ENCODE measurements at places on chromosomes 12 and 14.
A peak's percentile ranks its signal among the peaks of the same experiment; 100 is the strongest.

DNA sequence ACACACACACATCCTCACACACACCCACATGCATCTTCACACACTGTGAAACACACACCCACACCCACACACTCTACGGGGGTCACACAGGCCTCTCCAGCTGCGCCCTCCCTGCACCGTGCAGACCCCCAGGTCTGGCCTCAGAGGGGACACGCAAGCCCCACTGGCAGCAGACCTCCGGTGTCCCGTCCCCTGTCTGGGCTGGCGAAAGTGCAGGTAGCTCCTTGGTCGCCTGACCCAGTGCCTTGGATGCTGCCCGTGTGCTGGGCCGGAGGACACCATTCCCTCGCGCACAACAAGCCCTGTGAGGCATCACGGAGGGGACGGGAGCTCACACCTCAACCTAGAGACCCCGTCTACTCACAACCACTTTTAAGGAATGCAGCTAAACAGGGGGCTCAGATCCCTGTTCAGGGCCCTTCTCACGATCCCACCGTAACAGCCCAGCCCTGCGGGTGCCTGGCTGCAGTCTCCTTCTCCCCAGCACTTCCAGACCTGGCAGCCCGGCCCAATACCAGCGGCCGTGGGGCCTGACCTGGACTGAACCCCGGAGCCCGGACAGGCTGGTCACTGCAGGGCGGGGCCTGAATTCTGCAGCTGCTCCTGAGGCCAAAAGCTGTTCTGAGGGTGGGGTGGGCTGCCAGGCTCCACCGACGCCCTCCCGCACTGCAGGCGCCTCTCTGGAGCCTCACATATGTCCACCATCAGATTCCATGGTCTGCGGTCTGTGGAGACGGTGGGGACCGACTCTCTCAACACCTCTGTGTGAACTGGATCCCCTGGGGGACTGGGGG, 42.1 kb upstream of the FZD10 start:
- DNase-seq: no peak

DNA sequence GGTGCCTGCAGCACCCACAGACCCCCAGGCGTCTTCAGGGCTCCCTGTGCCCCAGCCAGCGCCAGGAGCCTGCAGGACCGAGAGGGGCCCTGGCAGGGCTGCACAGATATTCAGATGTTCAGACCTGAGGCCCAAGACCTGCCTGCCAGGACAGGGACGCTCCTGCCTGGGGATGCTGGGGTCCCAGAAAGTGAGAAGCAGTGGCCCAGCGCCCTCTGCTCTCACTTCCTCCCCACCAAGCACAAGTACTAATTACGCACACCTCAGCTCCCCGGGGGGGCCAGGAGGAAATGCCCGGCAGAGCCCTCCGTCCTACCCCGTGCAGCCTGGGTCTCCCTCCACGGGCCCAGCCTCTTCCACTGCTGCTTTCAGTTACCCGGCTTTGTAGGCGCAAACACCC, 28.8 kb upstream of the INF2 start:
- DNase-seq: no peak

GRCh38 chr12:24027352-24027751, 77.9 kb upstream of the SOX5 start:
- DNase-seq: no peak

- DNase-seq: no peak
Observed at GRCh38 chr12:57444744-57445143, 10.2 kb downstream of the INHBC start.

DNA sequence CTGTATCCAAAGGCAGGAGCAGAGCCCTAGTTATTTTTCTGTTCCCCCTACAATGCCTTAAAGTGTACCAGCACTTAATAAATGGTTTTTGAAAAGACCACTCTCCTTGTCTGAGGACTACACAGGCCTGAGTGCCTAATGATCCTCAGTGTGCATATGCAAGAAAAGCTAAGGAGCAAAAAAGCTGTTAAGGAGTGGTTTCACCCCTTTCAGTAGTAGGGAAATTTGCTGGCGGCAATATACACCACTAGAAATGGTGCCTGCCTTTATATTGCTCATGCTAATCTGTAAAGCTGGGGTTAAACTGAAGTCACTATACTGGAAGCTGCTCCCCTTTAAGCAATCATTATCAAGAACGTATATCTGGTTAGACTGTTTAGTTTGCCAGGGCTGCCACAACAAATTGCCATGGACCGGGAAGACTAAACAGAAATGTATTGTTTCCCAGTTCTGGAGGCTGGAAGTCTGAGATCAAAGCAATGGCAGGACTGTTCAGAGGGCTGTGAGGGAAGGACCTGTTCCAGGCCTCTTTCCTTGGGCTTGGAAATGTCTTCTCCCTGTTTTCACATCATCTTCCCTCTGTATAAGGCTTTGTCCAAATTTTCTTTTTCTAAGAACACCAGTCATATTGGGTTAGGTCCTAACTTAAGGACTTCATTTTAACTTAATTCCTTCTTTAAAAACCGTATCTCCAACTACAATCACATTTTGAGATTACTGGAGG, 30.2 kb downstream of the PRDM4 start:
- DNase-seq: no peak

GRCh38 chr12:81759190-81760051, at the start of gene PPFIA2:
Gene PPFIA2 (minus strand): TSS chr12:81759350.
- no peak for DNase-seq

GRCh38 chr14:75264036-75264435, 14.6 kb upstream of the FOS start:
- no peak for DNase-seq

DNA sequence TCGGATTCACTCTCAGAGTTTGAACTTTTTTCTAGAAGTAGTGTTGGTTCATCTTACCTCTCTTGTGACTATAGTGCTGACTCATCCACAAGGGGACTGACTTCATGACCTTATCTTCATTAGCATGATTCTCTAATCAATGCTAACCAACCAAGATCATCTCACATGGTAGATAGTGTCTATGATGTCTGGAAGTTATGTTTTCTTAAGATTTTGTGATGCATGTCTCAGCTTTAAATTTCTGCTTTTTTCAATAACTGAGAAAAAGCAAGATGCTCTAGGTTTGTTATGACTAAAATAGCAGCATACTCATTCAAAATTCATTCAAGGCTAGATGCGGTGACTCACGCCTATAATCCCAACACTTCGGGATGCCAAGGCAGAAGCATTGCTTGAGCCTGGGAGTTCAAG, 12.3 kb upstream of the SLC35E3 start:
- no peak for DNase-seq

DNA sequence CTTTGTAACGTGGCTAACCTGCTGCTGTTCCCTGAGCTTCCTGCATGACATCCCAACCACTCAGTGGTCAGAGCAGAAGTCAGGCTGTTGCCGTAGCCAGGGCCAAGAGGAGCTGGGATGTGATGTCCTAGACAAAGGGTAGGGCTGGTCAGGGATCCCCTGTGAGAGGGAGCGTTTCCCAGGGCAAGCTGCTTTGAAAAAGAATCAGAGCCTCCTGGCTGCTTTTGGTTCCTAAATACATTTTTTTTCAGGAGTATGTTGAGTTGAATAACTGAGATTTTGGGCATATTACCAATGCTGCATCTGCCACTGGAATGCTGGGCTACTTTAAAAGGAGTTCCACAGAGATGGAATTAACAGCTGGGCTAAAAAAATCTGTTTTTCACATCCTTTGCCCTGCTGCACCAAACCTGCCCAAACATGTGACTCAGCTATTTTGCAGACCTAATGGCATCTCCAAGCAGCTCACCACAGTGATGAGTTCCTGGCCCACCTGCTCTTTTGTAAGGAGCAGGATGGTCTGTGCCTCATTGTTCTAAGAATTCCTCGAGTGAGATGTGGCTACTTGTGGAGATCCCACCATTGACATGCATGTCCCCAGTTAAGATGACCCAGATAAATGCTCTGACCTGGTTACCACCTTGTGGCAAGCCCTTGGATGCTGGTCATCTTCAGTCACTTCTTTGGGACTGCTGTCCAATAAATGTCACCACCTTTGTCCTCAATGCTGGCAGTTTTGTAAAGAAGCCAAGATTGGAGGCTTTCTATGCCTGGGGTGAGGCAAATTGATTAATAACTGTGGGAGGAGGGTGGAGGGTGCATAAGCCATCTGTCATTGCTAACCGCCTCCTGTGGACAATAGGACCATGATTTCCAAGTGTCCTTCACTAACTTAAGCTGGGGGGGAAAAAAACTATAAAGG, 24.1 kb downstream of the ANKRD13A start:
- DNase-seq: no peak

GRCh38 chr14:58662018-58662417, 24.3 kb downstream of the DACT1 start:
- no peak for DNase-seq

- no peak for DNase-seq
Observed at GRCh38 chr12:123273166-123273565, 1.5 kb upstream of the CDK2AP1 start.

DNA sequence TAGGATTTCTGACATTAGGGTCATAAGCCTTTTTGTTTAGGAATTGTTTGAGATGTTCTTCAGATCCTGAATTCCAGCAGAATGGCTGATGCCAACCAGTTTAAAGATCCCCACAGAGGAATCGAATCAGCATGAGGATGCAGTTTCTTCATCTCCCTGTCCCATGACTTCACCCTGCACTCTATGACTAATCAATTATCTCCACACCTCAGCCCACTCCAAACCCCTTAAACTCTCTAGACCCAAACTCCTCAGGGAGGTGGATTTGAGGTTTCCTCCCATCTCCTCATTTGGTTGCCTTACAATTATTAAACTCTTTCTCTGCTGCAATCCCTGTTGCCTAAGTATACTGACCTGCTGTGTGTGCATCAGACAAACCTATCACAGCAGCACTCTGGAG, 86.5 kb upstream of the CRY1 start:
- DNase-seq: no peak

DNA sequence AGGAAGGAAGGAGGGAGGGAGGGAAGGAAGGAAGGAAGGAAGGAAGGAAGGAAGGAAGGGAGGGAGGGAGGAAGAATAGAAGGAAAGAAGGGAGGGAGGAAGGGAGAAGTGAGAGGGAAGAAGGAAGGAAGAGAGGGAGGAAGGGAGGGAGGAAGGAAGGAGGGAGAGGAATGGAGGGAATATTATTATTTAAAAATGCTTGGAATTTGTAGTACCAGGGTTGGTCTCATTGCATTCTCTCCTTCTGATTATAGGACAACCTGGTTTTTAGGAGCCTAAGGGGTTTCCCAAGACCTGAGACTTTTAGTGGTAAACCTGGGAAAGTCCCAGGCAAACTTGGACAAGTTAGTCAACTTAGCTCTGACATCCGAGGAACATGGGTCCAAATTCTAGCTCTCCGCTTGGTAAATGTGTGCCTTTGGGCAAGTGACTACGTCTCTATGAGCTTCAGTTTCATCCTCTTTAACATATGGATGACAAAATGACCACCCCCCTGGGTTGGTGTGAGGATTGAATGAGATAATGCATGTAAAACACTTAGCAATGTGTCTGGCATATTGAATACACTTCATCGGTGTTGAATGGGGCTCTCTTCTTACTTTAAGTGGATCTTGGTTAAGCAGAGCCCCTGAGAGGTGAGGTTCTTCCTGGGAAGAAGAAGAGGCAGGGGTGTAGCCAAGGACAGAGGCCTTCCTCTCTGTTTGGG, 690.7 kb upstream of the TBX3 start:
- DNase-seq: no peak

- peak; percentile 26 for DNase-seq
Observed at GRCh38 chr12:50986966-50987737, 34.8 kb downstream of the HIGD1C start.

DNA sequence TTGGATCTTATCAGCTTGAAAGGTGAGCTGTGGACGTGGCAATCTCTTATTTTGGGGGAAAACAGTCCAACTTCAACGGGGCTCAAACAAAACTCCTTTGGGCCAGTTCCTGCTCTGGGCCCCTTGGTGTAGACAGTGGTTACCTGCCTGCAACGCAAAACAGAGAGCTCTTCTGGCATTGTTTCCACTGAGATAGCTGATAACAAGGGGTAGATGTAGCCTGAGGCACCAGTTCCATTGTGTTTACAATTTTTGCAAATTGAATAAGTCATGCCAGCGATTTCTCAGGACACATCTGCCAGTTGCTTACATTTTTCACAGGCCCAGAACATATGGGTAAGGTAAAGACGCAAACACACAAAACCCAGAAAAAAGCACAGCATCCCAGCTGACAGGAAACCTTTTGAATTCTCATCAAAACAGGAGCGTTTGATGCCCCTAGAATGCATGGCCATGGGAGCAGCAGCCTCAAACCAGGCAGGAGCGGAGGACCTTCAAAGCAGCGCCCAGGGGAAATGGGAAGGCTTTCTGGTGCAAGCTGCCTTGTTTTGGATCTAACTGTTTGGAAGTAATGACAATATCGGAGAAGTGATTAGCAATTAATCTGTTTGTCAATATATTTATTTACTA, 259.7 kb downstream of the AACS start:
- no peak for DNase-seq

DNA sequence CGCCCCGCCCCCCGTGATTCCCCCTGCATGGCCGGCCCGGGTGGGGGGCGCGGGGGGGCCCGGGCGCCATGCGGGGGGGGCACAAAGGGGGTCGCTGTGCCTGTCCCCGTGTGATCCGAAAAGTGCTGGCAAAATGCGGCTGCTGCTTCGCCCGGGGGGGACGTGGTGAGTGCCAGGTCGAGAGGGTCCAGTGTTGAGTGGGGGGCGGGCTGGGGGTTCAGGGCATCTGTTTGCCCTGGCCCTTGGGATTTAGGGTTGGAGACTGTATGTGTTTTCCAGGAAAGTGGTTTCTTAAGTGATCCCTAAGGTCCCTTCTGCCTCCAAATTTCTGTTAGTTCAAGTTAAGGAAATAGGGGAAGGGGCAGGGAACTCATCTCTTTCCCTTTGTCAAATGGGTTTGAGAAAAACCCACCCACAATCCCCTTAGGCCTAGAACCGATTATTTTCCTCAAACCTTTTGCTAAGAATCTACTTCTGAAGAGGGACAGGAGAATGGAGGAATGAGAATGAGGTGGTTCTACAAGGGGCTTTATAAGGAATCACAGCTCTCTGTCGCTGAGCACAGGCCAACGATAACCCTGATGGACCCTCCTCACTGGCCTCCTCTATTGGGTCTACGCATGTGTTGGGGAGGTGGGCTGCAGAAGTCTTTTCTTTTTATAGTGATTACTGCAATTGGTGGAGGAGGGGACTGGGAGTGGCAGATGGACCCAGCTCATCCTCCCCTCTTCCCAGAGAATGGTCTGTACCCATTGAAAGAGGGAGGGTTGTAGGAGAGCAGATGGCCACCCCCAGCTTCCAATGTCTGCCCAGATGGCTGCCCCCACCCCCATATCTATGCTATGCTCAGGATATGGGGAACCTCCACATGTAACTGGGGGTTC, 834 bp downstream of the ARHGEF25 start:
- no peak for DNase-seq

- no peak for DNase-seq
Observed at GRCh38 chr14:99234355-99234754, 37.6 kb downstream of the BCL11B start.

- DNase-seq: no peak
Observed at GRCh38 chr14:32408018-32408417, 78.9 kb downstream of the AKAP6 start.

DNA sequence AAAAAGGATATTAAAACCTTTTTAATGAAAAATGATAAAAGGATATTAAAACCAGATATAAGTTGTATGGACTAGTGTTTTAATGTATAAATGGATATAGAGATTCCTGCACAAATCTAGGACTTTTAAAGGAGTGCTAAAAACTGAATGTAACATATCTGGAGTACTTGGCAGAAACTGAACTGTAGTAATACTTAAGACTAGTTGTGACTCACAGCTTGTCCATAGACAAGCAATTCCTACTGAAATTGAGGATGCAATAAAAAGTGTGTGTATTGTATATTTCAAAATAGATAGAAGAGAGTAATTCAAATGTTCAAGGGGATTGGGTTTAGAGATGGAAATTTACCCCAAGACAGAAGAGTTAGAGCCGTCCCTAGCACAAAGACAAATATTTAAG, 59.6 kb downstream of the FBXO33 start:
- DNase-seq: no peak

- DNase-seq: peak; percentile 35
Observed at GRCh38 chr14:50741567-50741966, 73.5 kb upstream of the SAV1 start.

Measured in urothelium cell line (cell line).